T-helper 17 cell (primary cell): ENCODE measurements at places on chromosomes 16 and 17. TPM values are rescaled to one million over a fixed set of nuclear protein-coding genes. Genes with fewer than 3 reads are reported as not detected.

GRCh38 chr16:84404936-84405639 is 36.8 kb downstream of the ATP2C2 start:
- H3K4me3 ChIP-seq: no peak overlapping the region
- no peak for DNase-seq
- peaks cover 64% of the 10 kb centered on the region for H3K27me3 ChIP-seq
- H3K27ac ChIP-seq: no peak overlapping the region
- peaks cover 3% of the 10 kb centered on the region for H3K4me1 ChIP-seq
- peaks cover 6% of the 10 kb centered on the region for H3K36me3 ChIP-seq

DNA sequence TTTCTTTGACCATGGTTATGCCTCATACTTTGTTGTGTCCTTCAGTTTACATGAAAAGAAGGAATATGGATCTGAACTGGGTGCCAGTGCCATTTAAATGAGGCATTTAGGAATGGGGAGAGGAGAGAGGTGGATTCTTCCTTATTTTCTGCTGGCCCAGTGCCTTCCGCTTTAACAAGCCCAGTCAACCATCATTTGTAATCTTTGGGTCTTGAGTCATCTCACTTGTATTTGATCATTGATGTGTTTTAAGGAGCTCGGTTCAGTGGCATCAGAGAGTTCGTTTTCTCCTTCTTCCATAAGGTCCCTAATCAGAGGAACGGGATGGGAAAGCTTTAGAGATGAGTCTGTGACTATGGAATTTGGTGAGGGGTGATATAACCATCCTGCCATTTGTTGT is 334.9 kb downstream of the WWOX start:
- H3K4me1 ChIP-seq: peaks cover 2% of the 10 kb centered on the region
- H3K4me3 ChIP-seq: no peak overlapping the region
- H3K27ac ChIP-seq: no peak overlapping the region
- no peak for DNase-seq
- no peaks in the 10 kb centered on the region for H3K27me3 ChIP-seq

Gene ACSM2A
- not detected for total RNA-seq

GRCh38 chr16:11536104-11536866 is 50.4 kb downstream of the LITAF start:
- no peaks in the 10 kb centered on the region for H3K36me3 ChIP-seq
- no peak for DNase-seq
- H3K27ac ChIP-seq: no peak overlapping the region
- peaks cover 16% of the 10 kb centered on the region for H3K4me1 ChIP-seq
- no peak overlapping the region for H3K4me3 ChIP-seq

DNA sequence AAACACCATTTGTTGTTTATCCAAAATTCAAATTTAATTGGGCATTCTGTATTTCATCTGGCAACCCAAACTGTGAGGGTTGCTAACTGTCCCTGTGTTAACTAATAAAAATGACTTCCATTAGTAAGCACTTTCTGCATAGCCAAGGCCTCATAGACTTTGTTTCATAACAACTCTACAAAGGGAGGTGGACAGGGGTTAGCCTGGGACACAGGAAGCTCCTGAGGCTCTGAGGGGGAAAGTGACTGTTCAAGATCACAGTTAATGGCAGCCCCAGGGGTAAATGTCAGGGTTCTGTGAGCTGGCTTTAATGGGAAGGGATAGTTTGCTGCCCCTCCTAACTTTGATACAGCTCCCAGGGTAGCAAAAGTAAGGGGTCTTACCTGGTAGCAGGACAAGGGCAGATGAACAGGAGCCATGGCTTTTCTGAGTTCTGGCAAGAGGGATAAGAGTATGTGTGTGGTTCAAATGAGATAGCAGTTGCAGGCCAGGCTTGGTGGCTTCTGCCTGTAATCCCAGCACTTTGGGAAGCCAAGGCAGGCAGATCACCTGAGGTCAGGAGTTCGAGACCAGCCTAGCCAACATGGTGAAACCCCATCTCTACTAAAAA is 2.2 kb downstream of the HEATR9 start:
- H3K4me1 ChIP-seq: peaks cover 13% of the 10 kb centered on the region
- H3K4me3 ChIP-seq: no peak overlapping the region
- H3K27me3 ChIP-seq: no peaks in the 10 kb centered on the region
- peak overlapping the region; percentile 74 for H3K27ac ChIP-seq
- DNase-seq: no peak

GRCh38 chr17:17043461-17044271 is 1.4 kb downstream of the MPRIP start:
- no peak for DNase-seq
- H3K4me1 ChIP-seq: peaks cover 49% of the 10 kb centered on the region
- no peaks in the 10 kb centered on the region for H3K36me3 ChIP-seq
- peak overlapping the region; percentile 94 for H3K4me3 ChIP-seq
- peak overlapping the region; percentile 89 for H3K27ac ChIP-seq

Gene KCNJ12
- 0.12 TPM for total RNA-seq

- H3K4me1 ChIP-seq: peaks cover 32% of the 10 kb centered on the region
- H3K27ac ChIP-seq: no peak overlapping the region
- no peak for DNase-seq
- peaks cover 34% of the 10 kb centered on the region for H3K27me3 ChIP-seq
- H3K36me3 ChIP-seq: no peaks in the 10 kb centered on the region
Measured at GRCh38 chr16:10868596-10869469, 8.2 kb upstream of the CIITA start.

DNA sequence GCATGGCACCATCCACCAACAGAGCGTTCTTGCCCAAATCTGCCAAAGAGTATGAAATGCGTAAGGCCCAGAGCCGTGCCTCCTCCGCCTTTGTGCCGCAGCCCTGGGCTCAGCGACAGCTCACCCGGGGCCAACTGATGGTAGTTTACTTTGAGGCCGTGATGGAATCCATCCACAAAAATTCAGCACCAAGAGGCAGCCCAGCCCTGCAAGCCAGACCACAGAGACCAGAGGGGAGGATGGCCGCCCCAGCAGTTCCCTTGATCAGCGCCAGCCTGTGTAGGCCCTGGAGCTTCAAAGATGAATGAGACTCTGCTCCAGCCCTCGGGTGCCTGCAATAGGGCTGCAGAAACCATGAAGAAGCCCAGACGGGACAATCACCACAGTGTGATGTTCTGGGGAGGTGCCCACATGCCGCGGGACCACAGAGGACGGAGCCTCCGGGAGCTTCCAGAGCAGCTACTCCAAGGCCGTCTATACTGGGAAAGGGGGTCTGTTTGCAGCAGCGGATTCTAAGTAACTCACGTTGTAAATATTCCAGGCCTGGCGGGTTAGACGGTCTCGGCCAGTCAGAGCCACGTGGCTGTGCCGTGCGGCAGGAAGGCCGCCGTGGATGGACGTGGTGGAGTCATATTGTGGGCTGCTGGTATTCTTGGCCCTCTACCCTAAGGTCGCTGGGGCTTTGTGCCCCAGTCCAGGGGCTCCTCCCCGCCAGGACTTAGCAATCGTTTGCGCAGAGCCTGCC is 80.3 kb downstream of the RBFOX3 start:
- peaks cover 65% of the 10 kb centered on the region for H3K27me3 ChIP-seq
- no peaks in the 10 kb centered on the region for H3K36me3 ChIP-seq
- no peak for DNase-seq
- H3K4me3 ChIP-seq: no peak overlapping the region

Gene DBF4B
- total RNA-seq: 2.2 TPM

Gene TNS4
- total RNA-seq: 0.77 TPM

GRCh38 chr17:48873209-48873608 is 19.4 kb upstream of the ATP5MC1 start:
- H3K4me1 ChIP-seq: peaks cover 10% of the 10 kb centered on the region
- H3K36me3 ChIP-seq: no peaks in the 10 kb centered on the region
- no peak overlapping the region for H3K4me3 ChIP-seq

GRCh38 chr17:49401971-49402611 is 12.6 kb downstream of the PHB1 start:
- peaks cover 12% of the 10 kb centered on the region for H3K36me3 ChIP-seq
- H3K4me1 ChIP-seq: no peaks in the 10 kb centered on the region
- H3K4me3 ChIP-seq: peak overlapping the region; percentile 33
- no peaks in the 10 kb centered on the region for H3K27me3 ChIP-seq
- no peak overlapping the region for H3K27ac ChIP-seq

Gene CTRB1
- total RNA-seq: not detected

Gene SLC5A2
- 2.8 TPM for total RNA-seq

GRCh38 chr17:32849879-32850278 is 27.0 kb downstream of the MYO1D start:
- H3K36me3 ChIP-seq: peaks cover 5% of the 10 kb centered on the region
- no peak overlapping the region for H3K27ac ChIP-seq
- DNase-seq: no peak
- no peak overlapping the region for H3K4me3 ChIP-seq
- H3K4me1 ChIP-seq: peaks cover 2% of the 10 kb centered on the region
- no peaks in the 10 kb centered on the region for H3K27me3 ChIP-seq

DNA sequence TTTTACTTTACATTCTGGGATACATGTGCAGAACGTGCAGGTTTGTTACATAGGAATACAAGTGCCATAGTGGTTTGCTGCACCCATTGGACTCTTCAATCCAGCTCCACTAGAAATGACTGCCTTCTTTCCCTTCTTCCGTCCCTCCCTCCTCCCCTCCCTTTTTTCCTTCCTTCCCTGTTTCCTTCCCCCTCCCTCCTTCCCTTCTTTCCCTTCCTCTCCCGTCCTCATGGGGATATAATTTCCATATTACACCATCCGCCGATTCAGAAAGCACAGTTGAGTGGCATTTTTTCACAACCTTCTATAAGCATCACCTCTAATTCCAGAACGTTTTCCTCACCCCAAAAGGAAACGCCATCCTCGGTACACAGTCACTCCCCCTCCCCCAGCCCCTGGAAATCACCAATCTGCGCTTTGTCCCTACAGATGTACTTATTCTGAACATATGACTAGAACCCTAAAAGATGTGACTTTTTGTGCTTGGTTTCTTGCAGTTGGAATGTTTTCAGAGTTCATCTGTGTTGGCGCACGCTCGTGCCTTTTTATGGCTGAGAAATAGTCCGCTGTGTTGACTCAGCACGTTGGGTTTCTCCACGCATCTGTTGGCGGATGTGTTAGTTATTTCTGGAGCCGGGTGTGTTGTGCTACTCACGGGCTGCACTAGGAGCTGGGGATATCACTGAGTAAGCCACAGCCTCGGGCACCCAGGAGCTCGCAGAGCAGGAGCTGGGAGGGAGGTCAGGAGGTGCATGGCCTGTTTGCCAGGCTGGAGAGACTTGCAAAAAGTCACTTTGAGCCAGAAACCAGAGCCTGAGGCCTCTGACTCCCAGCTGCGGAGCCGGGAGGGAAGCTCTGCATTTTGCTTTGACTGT is 336.4 kb downstream of the SEC14L1 start:
- peak overlapping the region; percentile 99 for H3K27ac ChIP-seq
- H3K27me3 ChIP-seq: no peaks in the 10 kb centered on the region
- H3K4me1 ChIP-seq: peaks cover 62% of the 10 kb centered on the region
- no peak for DNase-seq
- H3K36me3 ChIP-seq: peaks cover 3% of the 10 kb centered on the region
- H3K4me3 ChIP-seq: peak overlapping the region; percentile 77

Gene CLEC10A
- 0.40 TPM for total RNA-seq
